ENCODE measurements at places on chromosomes 7 and 10.
A peak's percentile ranks its signal among the peaks of the same experiment; 100 is the strongest.

- peak; percentile 62 for DNase-seq
Observed at GRCh38 chr7:157138424-157139110, at the start of gene UBE3C. TSS of gene UBE3C (plus strand) at chr7:157138926. CDS start at chr7:157139273, 347 bp downstream.

- DNase-seq, result no peak
Observed at GRCh38 chr7:47587976-47588375, 6.1 kb upstream of the TNS3 start.

GRCh38 chr7:45098983-45099839 lies 10.4 kb upstream of the NACAD start:
- no peak for DNase-seq

GRCh38 chr10:93113042-93113441 lies 39.3 kb downstream of the CYP26A1 start:
- no peak for DNase-seq

- DNase-seq, result no peak
Observed at GRCh38 chr10:69797959-69798358, 3.7 kb upstream of the COL13A1 start.

DNA sequence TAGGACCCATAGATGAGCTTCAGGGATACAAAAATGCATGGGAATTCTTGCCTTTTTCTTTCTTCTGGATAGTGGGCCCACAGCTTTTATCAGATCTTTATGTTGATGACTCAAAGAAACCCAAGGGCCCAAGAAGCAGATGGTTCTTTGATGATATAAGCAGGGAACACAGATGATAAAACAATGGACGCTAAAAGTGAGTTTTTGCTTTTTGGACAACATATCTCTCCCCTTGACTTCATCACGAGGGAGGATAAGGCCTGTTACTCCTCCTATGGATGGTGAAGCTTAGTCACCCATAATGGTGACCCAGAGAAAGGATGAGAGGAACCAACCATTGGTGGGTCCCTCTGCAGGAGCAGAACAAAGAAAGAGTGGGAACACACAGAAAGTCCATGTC lies 6.5 kb upstream of the OGA start:
- DNase-seq, result no peak

Data from SW 1271 (cell line).